H54 (cell line): ENCODE measurements at places on chromosomes 12 and 14.

DNA sequence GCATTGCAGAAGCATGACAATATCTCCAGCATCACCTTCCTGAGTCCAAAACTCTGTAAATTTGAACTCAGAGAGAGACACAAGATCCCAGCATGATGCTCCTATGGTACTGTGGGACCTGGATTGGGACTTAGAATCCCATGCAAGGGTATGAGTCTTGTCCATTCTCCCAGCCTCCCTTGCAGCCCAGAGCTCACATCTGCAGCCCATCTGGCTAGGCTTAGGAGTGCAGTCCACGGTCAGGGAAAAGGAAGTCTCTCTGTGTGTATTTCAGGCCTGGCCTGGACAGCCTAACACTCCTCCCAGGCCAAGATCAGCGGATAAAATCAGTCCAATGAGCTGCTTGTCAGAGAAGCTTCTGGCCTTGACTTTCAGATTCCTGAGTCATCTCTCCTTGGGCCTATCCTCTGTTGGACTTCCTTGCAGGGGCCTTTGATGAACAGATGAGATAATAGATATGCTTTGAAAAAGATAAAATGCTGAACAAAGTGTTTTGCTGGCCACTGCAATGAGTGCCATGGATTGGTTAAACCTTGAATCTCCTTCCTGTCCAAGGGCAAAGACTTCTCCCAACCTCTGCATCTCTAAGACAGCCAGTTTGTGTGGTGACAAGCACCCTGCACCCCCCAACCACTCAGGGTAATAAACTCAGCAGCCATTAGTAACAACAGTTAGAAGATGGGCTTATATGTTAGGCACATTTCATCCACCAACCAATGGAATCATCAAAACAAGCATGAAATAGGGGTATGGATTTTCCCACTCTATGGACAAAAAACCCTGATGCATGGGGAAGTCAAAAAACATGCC lies 412.8 kb upstream of the TBX3 start:
- DNase-seq: no peak

- no peak for DNase-seq
These were observed 1084.7 kb downstream of the SLC6A15 start for GRCh38 chr12:83827860-83828259.

DNA sequence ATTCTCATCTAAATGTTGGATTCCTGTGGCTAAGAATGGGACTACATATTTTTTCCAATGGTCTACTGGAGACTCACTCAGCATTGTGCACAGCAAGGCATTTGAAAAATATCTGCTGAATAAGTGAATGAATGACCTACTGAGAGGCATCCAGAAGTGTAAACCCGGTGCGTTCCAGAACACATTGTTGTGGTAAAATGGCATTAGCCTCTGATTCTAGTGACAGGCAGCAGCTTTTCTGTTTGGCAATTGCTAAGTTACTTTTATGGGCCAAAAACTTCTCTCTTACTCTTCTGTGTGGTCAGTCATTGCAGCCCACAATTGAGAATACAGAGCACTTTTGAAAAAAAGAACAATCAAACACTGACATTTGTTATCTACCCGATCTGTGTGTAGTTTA lies 36.5 kb downstream of the WIF1 start:
- DNase-seq: no peak

GRCh38 chr12:42473130-42473529 lies 116.4 kb downstream of the PRICKLE1 start:
- DNase-seq: no peak

- no peak for DNase-seq
These were observed 44.3 kb upstream of the PSMA6 start for GRCh38 chr14:35247777-35248475.

- DNase-seq: no peak
These were observed 258.9 kb upstream of the NAV3 start for GRCh38 chr12:77571768-77572167.

- no peak for DNase-seq
These were observed 4.2 kb upstream of the TRHDE start for GRCh38 chr12:72267974-72268373.

- no peak for DNase-seq
These were observed 337.5 kb upstream of the PDE3A start for GRCh38 chr12:20030826-20031225.

- DNase-seq: no peak
These were observed 47.4 kb downstream of the STX2 start for GRCh38 chr12:130791629-130792028.

- DNase-seq: no peak
These were observed 49.1 kb downstream of the PTGER2 start for GRCh38 chr14:52363041-52363704.

DNA sequence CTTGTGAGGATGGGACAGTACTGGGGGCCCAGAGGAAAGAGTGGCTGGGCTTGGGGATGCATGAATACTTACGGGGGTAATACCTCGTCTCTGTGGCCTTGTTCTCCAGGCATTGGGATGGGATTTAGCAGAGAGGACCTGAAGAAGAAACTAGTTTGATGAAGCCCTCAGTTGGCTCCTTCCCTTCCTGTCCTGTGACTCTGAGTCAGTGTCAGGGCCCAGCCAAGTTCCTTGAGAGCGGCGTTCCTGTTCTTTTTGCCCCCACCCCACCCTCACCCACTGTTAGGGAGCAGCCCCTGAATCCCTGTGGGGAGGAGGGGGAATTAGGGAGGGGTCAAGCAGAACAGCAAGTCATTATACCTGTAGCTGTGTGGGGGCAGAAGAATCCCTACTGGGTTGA lies 5.2 kb upstream of the LRP1-AS start:
- DNase-seq: no peak

GRCh38 chr12:132511516-132512196 lies 21.7 kb downstream of the FBRSL1 start:
- no peak for DNase-seq

GRCh38 chr14:55057919-55058318 lies 6.5 kb downstream of the MAPK1IP1L start:
- no peak for DNase-seq

DNA sequence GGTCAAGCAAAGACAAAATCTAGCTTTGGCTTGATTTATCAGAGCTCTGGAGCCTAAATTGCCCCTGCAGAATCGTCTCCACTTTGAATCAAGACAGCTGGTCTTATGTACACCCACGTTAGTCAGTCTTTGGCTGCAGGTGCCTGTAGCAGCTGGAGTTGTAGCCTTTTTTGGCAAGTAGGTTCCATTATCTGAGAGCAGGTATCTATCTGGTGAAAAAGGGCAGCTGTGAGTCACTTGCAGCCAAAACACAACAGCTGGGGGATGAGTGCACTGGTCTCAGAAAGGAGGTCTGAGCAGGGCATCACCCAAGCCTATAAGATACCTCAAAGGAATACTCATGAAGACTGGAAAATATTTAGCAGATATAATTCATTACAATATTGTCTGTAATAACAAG lies 43.6 kb upstream of the KCNH5 start:
- no peak for DNase-seq

DNA sequence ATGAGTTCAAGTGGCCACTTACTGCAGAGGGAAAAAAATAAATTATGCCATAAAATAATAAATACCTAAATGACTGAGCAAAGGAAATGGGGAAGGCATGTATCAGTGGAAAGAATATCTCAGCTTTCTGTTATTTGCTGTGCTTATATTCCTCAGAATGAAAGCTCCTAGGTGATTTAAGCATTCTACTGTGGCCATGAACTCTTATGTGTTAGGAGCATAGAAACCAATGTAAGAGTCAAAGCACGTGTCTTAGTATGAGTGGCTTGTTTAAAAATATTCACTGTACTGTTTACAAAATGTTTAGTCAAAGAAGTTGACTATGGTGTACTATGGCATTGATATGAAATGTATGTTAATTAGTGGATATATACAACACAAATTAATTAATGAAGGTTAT lies 59.0 kb upstream of the RTL1 start:
- no peak for DNase-seq

DNA sequence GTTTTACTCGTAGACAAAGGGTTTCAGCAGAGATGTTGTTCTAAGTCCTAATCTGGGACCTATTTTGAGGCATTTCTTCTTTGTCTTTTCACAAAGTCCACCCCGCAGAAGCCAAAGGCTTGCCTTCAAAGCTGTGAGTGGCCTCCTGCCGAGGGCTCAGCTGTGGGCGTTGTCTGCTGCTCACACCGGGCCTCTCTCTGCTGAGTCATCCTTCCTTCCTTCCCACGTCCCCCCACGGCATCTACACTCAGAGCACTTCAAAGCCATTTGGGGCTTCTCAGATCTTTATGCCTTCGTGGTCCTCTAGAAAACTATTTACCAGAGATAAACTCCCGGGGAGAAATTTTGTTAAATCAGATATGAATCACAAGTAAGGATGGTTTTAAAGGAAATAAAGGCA lies 115.9 kb upstream of the TMPO start:
- peak; percentile 44 for DNase-seq

DNA sequence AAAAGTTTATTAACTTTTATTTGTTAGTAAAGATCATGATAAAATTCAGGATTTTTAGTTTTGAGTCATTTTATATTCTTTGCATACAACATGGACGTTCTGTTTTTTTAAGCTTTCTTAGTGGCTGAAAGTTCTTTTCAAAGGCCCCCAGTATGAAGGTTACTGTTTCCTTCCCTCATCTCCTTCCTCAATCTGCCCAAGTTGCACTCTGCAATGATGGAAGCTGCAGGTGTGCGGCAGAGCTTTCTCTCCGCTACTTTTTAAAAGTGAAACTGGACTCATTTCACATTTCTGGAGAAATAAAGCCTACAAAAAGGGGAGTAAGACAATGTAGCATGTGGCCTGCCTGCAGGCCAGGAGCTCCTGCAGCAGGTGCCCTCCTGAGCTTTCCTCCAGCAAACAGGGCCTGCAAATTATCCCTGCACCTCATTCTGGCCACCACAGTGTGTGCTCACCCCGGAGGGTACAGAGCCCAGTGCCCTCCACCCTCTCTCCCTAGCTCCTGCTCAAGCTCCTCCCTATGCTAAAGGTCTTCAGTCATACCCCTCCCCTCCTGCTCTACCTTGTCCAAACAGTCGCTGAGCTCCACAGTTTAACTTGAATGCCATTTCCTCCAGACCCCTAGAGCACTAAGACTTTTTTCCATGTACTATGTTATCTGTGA lies 78.9 kb downstream of the SETD3 start:
- no peak for DNase-seq

- no peak for DNase-seq
These were observed 8.1 kb downstream of the CORO1C start for GRCh38 chr12:108722992-108723766.

- DNase-seq: no peak
These were observed 27.1 kb downstream of the POLE start for GRCh38 chr12:132660052-132660451.

DNA sequence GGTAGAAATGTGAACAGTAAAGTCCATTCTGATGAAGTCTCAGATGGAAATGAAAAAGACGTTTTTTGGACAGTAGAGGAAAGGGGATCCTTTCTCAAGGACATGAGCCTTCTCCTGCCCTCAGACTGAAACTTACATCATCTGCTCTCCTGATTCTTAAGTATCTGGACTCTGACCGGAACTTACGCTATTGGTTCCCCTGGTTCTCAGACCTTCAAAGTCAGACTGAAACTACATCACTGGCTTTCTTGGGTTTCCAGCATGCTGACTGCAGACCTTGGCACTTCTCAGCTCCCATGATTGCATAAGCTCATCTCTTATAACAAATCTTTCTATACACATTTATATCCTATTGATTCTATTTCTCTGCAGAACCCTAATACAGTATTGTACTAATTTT lies 291.0 kb downstream of the SNAPC1 start:
- DNase-seq: no peak

DNA sequence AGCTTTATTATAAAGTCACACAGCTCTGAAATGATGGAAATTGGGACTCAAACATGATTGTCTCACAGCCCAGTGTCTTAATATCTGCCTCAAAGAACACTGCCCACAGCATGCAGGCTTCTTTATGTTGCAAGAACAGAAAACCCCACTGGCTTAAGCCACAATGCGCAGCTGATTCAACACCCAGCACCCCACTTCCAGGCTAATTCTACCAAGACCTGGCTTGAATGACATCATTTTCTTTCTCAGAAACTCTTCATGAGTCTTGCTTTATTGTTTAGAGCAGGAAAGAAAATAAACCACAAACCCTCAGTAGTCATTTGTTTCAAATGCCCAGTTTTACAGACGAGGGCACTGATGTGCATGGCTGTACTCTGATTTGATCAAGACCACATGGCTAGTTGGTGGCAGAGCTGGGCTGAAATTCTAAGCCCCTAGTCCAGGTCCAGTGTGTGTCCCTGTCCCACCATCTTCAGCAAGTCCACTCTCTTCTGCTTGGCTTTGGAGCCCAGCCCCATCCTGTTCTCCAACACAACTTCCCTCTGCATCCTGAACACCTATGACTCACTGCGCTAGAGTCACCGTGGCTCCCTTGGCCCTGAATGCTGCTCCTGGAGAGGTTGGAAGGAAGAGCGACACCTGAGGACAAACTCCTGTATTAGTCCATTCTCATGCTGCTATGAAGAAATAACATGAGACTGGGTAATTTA lies 50.3 kb upstream of the SRSF5 start:
- peak; percentile 40 for DNase-seq

DNA sequence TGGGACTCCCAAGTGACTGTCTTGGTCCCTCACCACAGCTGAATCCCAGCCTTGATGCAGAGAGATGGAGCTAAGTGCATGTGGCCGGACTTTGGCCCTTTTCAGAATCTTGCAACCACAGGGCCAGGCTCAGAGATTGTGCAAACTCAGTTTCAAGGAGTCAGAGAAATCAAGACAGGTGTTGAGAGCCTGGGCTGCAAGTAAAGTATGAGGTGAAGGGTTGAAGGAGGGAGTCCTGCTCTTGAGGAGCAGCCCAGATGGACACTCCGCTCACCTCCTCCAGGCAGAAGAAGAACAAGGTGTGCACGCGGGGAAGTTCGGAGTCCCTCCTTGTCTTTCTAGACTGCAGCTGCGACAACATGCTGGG lies 6.3 kb upstream of the BMP4 start:
- no peak for DNase-seq

GRCh38 chr14:23641915-23642588 lies 5.9 kb downstream of the DHRS2 start:
- no peak for DNase-seq

GRCh38 chr14:77407158-77407557 lies 16.2 kb downstream of the NOXRED1 start:
- DNase-seq: no peak

DNA sequence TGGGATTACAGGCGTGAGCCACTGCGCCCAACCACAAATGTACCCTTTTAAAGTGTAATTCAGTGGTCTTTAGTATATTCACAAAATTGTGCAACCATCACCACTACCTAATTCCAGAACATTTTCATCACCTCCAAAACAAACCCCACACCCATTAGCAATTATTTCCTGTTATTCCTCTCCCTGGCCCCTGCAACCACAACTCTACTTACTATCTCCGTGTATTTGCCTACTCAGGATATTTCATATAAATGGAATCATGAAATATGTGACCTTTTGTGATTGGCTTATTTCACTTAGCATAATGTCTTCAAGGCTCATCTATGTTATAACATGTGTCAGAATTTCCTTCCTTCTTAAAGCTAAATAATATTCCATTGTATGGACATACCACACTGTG lies 16.0 kb upstream of the AQP2 start:
- DNase-seq: no peak

GRCh38 chr12:119410396-119410795 lies 75.9 kb downstream of the CCDC60 start:
- DNase-seq: no peak
